ENCODE measurements at places on chromosomes 1 and 21. TPM values are rescaled to one million over a fixed set of nuclear protein-coding genes. Genes with fewer than 3 reads are reported as not detected.

DNA sequence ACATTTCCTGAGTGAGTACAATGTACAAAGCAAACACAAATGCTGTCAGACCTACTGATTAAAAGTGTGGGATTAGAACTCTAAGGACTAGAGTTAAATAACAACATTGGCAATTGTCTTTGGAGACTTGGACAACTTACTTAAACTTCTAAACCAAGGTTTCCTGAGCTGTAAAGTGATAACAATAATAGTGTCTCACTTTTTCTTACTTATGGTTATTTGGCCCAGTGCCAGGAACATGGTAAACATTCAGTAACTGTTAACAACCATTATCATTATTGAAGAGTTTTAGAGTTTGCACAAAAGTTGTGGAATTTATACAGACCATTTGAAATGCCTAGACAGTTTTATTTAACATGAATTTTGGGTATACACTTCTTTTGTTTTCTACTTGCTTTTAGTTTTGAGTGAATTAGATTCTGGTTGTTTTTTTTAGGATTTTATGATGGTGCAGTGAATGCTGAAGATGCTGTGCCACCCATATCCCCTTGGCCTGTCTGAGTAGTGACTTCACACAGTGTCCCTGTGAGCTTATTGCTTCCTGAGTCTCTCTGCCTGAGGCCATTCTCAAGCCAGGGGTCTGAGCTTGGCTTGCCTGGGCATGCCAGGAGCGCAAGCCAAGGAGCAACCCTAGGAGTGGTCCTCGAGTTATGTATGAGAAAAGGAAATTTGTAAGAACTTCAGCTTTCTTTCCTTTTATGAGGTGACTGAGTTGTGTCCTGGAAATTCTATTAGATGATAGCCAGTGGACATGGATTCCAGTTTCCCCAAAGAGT is 932.8 kb downstream of the TTLL7 start:
- no peak for DNase-seq
- no peak overlapping the region for H3K27ac ChIP-seq
- no peaks in the 10 kb centered on the region for H3K27me3 ChIP-seq
- no peaks in the 10 kb centered on the region for H3K36me3 ChIP-seq
- no peaks in the 10 kb centered on the region for H3K4me1 ChIP-seq

DNA sequence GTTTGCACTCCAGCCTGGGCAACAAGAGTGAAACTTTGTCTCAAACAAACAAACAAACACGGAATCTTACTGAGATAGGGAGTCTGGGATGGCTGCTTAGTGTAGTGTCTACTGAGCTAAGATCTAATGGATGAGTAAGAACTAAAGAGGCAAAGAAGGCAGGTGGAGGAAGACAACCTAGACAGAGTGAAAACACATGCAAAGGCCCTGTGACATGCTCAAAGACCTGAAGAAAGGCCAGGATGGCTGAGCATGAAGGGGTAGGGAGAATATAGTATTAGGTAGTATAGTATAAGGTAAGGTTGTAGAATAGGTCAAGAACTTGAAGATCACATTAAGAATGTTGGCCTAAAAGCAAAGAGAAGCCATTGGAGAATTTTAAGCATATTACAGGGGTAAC is 49.1 kb downstream of the MAP3K7CL start:
- peaks cover 54% of the 10 kb centered on the region for H3K4me1 ChIP-seq
- no peaks in the 10 kb centered on the region for H3K36me3 ChIP-seq
- H3K4me3 ChIP-seq: no peak overlapping the region
- DNase-seq: no peak
- H3K27ac ChIP-seq: no peak overlapping the region

GRCh38 chr1:245512181-245512888 is 357.6 kb downstream of the KIF26B start:
- no peaks in the 10 kb centered on the region for H3K36me3 ChIP-seq
- no peaks in the 10 kb centered on the region for H3K27me3 ChIP-seq
- no peak overlapping the region for H3K27ac ChIP-seq
- no peak overlapping the region for H3K4me3 ChIP-seq
- no peaks in the 10 kb centered on the region for H3K4me1 ChIP-seq

DNA sequence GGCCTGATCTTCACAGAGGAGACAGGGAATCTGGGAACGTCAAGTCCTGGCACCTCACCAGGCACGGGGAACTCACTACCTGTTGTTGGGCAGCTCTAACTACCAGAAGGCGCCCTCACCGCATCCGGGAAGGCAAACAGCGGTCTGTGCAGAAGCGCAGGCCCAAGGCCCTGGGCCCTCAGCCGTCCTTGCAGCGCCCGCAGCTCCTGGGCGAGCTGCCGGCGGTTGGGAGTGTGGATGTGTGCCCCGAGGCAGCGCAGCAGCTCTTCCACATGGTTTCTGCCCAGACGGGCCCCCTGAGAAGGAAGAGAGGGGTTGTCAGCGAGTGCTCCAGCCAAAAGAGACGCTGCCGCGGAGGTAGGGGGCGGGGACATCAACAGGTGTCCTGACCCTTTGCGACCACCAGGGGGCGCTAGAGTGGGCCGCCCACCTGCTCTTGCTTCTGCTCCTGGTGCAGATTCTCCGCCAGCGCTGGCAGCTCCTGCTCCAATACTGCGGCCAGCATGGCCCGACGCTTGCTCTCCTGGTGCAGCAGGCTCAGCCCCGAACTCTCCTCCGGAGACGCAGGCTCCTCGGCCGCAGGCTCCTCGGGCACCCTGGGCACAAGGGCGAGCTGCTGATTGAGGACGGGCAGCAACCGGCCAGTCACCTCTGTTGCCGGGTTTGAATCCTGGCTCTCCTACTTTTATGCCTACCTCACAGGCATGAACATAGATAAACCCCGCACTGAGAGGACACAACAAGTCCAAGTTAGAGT is 9.3 kb downstream of the MAP3K6 start:
- no peaks in the 10 kb centered on the region for H3K27me3 ChIP-seq
- H3K27ac ChIP-seq: no peak overlapping the region
- DNase-seq: no peak
- H3K4me3 ChIP-seq: no peak overlapping the region

DNA sequence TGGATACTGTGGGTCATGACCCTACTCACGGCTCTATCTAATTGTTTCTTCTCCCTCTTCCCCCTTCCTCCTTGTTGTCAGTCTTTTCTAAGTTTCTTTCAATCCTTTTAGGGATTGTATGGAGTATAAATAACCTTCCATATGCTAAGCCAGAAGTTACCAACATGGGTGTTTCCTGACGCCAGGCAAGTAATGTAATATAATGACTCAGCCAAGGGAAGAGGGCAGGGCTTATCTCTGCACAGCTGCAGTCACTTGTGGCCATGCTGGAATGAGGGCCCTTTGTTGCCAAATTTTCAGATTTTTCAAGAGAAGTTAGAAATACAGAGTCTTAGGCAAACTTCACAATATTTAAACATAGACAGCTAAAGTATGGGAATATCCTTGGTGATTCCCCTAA is 194.6 kb downstream of the ST6GALNAC3 start:
- no peaks in the 10 kb centered on the region for H3K4me1 ChIP-seq
- DNase-seq: no peak
- no peak overlapping the region for H3K27ac ChIP-seq
- H3K36me3 ChIP-seq: no peaks in the 10 kb centered on the region
- H3K4me3 ChIP-seq: no peak overlapping the region

- H3K27ac ChIP-seq: no peak overlapping the region
- H3K27me3 ChIP-seq: no peaks in the 10 kb centered on the region
- H3K4me1 ChIP-seq: no peaks in the 10 kb centered on the region
- no peak for DNase-seq
- no peak overlapping the region for H3K4me3 ChIP-seq
- H3K36me3 ChIP-seq: no peaks in the 10 kb centered on the region
These were observed 259.1 kb upstream of the USP24 start for GRCh38 chr1:55474168-55474786.

GRCh38 chr1:232472485-232473041 is 157.4 kb downstream of the SIPA1L2 start:
- H3K4me1 ChIP-seq: no peaks in the 10 kb centered on the region
- no peaks in the 10 kb centered on the region for H3K36me3 ChIP-seq
- H3K27ac ChIP-seq: no peak overlapping the region
- H3K27me3 ChIP-seq: no peaks in the 10 kb centered on the region

DNA sequence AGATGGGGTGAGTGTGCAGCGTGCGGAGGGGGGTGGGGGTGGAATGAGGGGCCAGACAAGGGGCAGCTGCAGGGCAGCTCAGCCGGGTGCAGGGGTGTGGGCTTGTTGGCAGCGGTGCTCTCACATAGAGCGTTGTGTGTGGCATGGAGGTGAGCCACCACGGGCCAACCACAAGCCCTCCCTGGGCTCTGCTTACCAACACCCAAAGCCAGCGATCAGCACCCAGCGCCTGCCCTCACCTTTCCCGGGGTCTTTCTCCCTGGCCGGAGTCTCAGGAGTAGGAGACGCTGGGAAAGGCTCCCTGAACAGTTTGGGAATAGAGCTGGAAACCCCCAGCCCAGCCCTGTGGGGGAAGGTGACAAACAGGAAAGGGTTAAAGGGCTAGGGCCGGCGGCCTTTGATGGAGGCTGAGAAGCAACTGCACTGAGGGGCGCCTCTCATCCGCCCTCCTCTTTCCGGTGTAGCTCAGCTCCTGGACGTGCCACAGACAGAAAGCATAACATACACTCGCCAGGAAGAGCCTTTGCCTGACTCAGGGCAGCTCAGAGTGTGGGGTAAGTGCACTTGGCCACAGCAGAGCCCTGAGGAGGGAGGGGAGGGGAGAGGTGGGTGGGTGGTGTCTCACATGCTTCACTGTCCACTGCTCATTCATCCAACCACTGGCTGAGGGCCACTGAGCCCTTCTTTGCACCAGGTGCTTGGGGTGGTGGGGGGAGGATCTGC is 577 bp downstream of the IKBKE start:
- H3K27me3 ChIP-seq: no peaks in the 10 kb centered on the region
- H3K4me1 ChIP-seq: peaks cover 11% of the 10 kb centered on the region
- peak overlapping the region; percentile 39 for H3K27ac ChIP-seq
- DNase-seq: no peak

- DNase-seq: no peak
- peaks cover 28% of the 10 kb centered on the region for H3K36me3 ChIP-seq
- no peaks in the 10 kb centered on the region for H3K27me3 ChIP-seq
- no peak overlapping the region for H3K4me3 ChIP-seq
These were observed 67.4 kb upstream of the HP1BP3 start for GRCh38 chr1:20854529-20854928.

DNA sequence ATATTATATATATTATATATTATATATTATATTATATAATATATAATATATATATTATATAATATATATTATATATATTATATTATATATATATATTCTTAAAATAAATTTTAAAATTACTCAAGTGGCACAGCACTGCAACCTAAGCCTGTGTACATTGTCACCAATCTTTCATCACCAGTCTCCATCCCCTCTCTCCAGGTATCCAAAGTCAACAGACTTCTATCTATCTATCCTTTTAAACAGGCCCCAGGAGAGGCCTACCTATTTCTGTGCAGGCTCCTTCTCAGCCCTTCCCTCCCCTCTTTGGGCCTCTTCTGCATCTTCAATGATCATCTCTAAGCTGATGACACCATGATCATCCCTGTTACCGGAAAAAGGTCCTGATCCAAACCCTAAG is 111.7 kb downstream of the RHOU start:
- H3K36me3 ChIP-seq: no peaks in the 10 kb centered on the region
- no peak for DNase-seq
- H3K27ac ChIP-seq: no peak overlapping the region
- H3K4me1 ChIP-seq: peaks cover 7% of the 10 kb centered on the region
- H3K27me3 ChIP-seq: no peaks in the 10 kb centered on the region
- no peak overlapping the region for H3K4me3 ChIP-seq

DNA sequence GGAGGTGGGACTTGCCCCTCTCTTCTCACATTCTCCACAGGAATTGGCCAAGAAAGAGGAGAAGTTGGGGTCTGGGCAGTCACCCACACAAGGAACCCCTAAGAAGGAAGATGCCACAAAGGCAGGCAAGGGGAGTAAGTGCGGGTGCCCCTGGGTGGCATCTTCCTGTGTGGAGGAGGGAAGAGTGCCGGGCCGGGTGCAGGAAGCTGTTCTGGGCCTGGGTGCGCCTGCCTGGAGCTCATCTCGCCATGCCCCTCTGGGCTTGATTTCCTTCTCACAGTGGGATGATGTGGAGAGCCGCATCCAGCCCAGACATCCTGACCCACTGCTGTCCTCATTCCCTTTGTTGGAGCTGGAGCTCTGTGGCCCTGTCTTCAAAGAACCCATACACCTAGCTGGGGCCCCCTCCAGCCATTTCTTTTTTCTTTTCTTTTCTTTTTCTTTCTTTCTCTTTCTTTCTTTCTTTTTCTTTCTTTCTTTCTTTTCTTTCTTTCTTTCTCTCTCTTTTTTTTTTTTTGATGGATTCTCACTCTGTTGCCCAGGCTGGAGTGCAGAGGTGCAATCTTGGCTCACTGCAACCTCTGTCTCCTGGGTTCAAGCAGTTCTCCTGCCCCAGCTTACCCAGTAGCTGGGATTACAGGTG is 9.3 kb downstream of the LRRC71 start:
- peaks cover 16% of the 10 kb centered on the region for H3K4me1 ChIP-seq
- H3K4me3 ChIP-seq: no peak overlapping the region
- no peaks in the 10 kb centered on the region for H3K27me3 ChIP-seq
- no peak for DNase-seq

- no peak overlapping the region for H3K4me3 ChIP-seq
- no peaks in the 10 kb centered on the region for H3K4me1 ChIP-seq
- no peaks in the 10 kb centered on the region for H3K36me3 ChIP-seq
These were observed 30.0 kb upstream of the C1orf185 start for GRCh38 chr1:51072043-51072439.

DNA sequence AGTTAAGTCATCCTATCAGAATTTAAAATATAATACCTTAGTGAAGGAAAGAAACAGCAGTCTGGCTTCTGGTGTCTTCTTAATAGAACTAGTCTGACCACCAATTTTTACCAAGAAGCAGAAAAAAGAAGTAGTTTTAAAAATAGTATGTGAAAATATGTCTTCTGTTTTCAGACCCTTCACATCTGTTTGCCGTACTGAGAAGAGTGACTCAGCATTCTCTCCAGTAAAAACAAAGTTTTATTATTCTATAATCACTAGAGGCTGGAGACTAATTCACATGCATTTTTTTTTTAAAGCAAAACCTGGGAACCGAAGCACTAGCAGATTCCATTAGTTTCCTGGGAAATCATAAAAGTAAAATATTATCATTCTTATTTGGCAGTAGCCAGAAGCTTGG is 163.8 kb downstream of the COL24A1 start:
- H3K27me3 ChIP-seq: no peaks in the 10 kb centered on the region
- no peaks in the 10 kb centered on the region for H3K4me1 ChIP-seq

- no peaks in the 10 kb centered on the region for H3K36me3 ChIP-seq
- H3K4me1 ChIP-seq: no peaks in the 10 kb centered on the region
- H3K27me3 ChIP-seq: no peaks in the 10 kb centered on the region
- no peak overlapping the region for H3K27ac ChIP-seq
- DNase-seq: no peak
- H3K4me3 ChIP-seq: no peak overlapping the region
These were observed 115.2 kb upstream of the COA6 start for GRCh38 chr1:234258071-234258470.

The CRTC2 gene
- 22.6 TPM for total RNA-seq

The PDZK1IP1 gene
- total RNA-seq: not detected

The ADORA3 gene
- total RNA-seq: 6.2 TPM

The AMY1C gene
- total RNA-seq: not detected

The ST6GALNAC5 gene
- 7.2 TPM for total RNA-seq
